ENCODE measurements at places on chromosomes 5 and 9.

- no peaks in the 10 kb centered on the region for H3K36me3 ChIP-seq
- no peaks in the 10 kb centered on the region for H3K27me3 ChIP-seq
- H3K27ac ChIP-seq, result no peak overlapping the region
- DNase-seq, result no peak
- no peak overlapping the region for H3K4me3 ChIP-seq
Measured at GRCh38 chr5:103358305-103358995, 99.9 kb downstream of the MACIR start.

GRCh38 chr5:21681911-21682310 is 1171.2 kb downstream of the CDH12 start:
- no peak overlapping the region for H3K4me3 ChIP-seq
- no peak overlapping the region for H3K27ac ChIP-seq
- H3K4me1 ChIP-seq, result no peaks in the 10 kb centered on the region
- no peaks in the 10 kb centered on the region for H3K27me3 ChIP-seq
- DNase-seq, result no peak

- no peaks in the 10 kb centered on the region for H3K27me3 ChIP-seq
- H3K36me3 ChIP-seq, result no peaks in the 10 kb centered on the region
- no peak for DNase-seq
- no peak overlapping the region for H3K4me3 ChIP-seq
Measured at GRCh38 chr5:62600560-62601252, 22.1 kb downstream of the LRRC70 start.

DNA sequence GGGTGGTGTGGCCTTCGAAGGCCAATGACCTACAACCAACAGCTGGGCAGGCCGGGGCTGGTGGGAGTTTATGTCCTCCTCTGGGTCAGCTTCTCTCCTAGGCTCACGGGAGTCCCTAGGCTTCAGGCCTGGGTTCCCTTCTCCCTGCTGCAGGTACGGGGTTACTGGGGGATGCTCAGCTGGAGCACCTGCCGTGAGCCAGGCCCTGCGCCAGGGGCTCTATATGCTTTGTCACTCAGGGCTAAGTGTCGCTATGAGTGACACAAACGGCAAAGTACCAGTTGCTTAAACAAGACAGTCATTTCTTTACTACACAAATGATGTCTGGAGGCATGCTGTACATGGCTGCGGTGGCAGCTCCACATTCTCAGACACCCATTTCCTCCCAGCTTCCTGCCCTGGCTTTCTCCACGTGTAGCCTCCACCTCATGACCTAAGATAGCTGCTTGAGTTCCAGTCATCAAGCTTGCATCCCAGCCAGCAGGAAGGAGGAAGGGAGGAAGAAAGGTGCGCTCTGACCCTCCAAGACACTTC is 22.5 kb upstream of the NINJ1 start:
- no peaks in the 10 kb centered on the region for H3K36me3 ChIP-seq
- H3K4me1 ChIP-seq, result no peaks in the 10 kb centered on the region

- H3K4me3 ChIP-seq, result peak overlapping the region; percentile 88
- peak; percentile 91 for DNase-seq
- peak overlapping the region; percentile 100 for H3K27ac ChIP-seq
- H3K36me3 ChIP-seq, result no peaks in the 10 kb centered on the region
- no peaks in the 10 kb centered on the region for H3K27me3 ChIP-seq
Measured at GRCh38 chr5:138336952-138337684, 948 bp upstream of the FAM53C start.

GRCh38 chr5:146137967-146138403 is 32.6 kb upstream of the PLAC8L1 start:
- no peaks in the 10 kb centered on the region for H3K36me3 ChIP-seq
- no peaks in the 10 kb centered on the region for H3K4me1 ChIP-seq
- no peak overlapping the region for H3K27ac ChIP-seq
- H3K4me3 ChIP-seq, result no peak overlapping the region
- H3K27me3 ChIP-seq, result no peaks in the 10 kb centered on the region
